ENCODE measurements at places on chromosomes 5 and 9.

DNA sequence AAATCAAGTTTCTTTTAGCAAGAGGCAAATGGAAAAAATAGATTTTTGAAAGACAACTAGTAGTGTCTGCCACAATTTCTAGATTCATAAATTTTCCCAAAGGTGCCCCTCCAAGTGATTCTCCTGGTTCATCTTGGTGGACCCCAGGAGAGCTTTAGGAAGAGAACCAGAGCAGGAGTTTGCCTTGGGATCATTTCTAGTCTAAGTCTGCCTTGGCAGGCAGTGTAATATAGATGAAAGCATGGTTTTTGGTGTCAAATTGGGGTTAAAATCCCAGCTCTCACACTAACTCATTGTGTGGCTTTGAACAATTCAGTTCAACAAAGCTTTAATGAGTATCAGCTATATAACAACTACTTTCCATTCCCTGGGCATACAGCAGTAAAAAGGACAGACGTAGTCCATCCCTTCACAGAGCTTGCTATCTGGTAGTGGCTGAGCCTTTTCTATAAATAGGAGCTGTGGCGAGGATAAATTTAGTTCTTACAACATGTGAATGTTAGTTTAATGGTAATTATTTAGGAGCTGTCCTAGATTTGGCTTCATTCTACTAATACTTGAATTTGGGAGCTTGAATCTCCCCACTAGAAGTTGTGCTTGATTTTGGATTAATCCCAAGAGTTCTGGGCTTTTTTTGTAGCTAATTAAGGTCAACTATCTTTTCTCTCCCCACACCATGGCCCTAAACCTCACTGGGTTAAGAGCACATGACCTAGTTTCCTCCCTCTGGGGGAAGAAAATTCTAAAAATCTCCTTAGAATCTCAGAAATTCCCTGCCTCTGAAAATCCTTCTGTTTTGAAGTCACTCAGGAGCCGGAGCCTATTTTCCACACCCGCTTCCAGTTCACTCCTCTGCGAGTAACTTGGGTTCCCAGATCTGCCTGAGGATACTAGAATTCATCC is 197.8 kb downstream of the PCSK1 start:
- DNase-seq = no peak

- DNase-seq = no peak
Observed at GRCh38 chr9:33414268-33414667, 11.9 kb upstream of the AQP7 start.

DNA sequence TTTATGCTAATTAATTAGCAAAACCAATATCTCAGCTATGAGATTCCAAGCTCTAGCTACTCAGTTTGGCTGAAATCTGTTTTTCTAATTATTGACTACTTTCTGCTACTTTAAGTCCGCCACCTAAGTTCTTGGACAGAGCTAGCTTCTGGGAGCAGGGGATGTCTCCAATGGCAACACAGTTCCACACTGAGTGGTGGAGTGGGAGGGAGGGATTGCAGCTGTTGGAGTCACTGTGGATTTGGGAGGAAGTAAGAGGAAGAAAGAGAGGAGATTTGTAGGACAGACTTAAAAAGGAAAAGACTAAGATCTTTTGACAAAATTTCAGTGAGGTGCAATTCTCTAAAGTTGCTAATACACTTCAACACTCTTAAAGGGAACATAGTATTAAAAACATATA is 450.8 kb downstream of the NFIB start:
- no peak for DNase-seq

GRCh38 chr5:171055875-171056454 is 194.1 kb downstream of the RANBP17 start:
- no peak for DNase-seq

DNA sequence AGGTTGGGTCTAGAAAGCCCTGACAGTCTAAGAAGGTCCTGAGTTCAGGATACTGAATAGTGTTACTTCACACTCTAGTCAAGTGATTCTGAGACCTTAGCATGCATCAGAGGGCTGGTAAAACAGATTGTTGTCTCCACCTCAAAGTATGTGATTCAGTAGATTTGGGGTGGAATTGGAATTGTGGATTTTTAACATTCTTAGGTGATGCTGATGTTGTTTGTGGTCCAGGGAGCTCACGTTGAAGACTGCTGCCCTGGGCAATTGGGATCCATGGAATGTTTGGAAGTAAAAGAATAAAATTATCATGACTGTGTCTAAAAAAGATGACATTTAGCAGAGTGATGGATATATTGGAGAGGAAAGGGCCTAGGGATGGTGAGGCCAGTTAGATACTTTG is 75.6 kb downstream of the VCAN start:
- no peak for DNase-seq

DNA sequence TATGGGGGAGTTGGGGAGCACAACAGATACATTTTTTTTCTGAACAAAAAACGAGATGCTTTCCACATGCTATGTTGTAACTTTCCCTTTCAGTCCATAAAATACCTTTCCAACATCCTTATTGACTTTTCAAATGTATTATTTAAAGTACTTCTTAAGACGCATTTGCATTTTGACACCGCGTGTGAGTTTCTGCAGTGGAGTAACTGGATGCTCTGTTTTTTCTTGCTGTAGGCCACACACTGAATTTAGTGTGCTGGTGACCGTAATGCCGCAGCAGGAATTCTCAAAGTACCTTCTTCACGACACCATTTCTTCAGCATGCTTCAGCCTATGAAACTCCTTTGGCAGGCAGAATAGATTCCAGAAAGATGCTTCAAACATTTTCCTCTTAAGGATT is 14.3 kb upstream of the EPB41L4B start:
- no peak for DNase-seq

- DNase-seq = peak; percentile 63
Observed at GRCh38 chr5:82225525-82226172, 52.5 kb downstream of the RPS23 start.

- DNase-seq = no peak
Observed at GRCh38 chr5:148962761-148963324, 100.0 kb downstream of the SH3TC2 start.

- DNase-seq = no peak
Observed at GRCh38 chr5:95771892-95772291, 40.8 kb downstream of the RHOBTB3 start.

GRCh38 chr9:119667163-119667562 is 297.9 kb upstream of the BRINP1 start:
- no peak for DNase-seq

GRCh38 chr5:22460189-22460588 is 393.0 kb downstream of the CDH12 start:
- DNase-seq = no peak

DNA sequence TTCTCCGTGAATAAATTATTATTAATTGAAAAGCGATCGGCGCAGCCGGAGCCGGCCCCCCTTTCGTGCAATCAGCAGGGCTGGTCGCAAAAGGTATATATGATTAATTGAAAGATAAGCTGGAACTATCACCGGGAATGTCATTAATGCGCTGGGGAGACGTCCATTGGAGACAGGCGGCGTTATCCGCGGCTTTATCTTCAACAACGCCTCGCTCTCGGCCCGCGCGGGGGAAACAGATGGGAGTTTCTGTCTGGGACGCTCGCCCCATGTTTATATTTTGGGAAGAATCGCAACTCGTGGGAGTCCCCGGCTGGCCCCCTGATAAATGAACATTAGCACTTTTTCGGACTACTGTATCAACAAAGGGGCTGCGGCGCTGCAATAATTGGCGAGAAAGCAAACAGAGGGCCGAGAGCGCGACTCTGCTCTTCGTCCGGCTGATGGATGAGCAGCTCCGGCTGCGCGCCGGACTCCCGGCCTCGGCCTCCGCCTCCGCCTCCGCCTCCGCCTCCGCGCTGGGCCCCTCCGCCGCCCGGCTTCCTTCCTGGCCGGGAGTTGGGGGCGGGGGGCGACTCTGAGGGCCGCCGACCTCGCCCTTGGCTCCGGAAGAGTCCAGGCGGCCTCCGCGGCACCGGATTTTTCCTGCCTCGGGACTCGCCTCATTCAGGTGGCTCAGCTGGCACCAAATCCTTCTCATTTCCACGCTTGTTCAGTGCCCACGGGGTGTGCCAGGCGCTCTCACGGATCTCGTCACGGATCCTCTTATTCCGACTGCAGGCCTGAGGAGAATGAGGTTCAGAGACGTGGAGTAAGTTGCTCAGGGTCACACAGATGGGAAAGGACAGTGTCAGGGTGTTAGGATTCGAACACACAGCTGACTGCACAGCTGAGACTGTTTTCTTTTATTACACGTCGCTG is 3.6 kb upstream of the NKX2-5 start:
- DNase-seq = no peak

- DNase-seq = no peak
Observed at GRCh38 chr9:70028287-70028686, 15.4 kb upstream of the MAMDC2 start.

GRCh38 chr9:7461791-7462190 is 337.8 kb downstream of the DMAC1 start:
- DNase-seq = no peak

DNA sequence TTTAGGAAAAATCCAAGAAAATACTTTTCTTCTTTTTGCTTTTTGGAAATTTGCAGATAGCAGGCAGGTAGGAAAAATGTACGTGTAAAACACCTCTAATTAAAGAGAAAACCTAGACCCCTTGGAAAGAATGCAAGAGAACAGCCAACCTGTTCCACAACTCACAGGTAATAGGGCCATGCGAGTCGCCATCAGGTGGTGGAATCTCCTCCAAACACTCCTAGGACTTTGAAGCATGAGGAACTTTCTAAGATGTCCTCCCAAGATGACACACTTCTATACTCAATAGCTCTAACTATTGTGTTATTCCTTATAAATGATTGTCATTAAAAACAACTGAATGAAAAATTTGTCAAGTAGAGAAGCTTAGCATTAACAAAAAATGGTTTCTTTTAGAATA is 174.0 kb downstream of the TMC1 start:
- no peak for DNase-seq

DNA sequence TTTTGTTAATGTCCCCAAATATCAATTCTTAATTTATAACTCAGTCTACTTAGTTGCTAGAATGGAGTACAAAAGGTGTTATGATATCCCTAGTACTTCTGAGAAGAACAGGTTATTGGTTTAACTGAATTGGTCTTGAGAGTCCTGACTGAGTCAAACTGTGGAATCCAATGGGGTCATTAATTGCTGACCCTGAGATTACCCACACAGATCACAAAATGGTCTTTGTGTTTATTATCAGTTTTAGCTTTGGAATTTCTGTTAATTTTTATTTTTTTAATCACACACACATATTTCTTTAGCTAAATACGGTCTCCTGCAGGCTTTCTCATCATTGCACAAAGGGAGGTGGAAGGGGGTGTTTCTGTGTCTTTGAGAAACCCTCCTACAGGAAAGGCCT is 301.6 kb downstream of the EBF1 start:
- DNase-seq = no peak

GRCh38 chr5:67160985-67161384 is 35.6 kb downstream of the CD180 start:
- peak; percentile 24 for DNase-seq

DNA sequence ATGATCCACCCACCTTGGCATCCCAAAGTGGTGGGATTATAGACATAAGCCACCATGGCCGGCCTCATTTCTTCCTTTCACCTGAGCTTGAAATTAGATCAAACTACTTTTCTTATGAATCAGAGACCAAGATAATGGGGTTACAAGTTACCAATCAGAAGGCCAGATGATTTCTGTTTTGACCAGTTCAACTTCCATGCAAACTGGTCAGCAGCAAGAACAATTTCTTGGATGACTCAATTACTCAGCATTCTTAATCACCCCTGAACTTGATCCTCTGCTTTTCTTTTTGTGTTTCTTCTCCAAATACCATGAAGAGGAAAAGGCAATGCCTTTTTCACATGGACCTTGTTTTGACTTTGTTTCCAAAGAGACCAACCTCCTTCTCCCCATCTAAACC is 10.0 kb upstream of the PLIN2 start:
- DNase-seq = no peak

- no peak for DNase-seq
Observed at GRCh38 chr5:103424026-103424425, 138.6 kb downstream of the NUDT12 start.

GRCh38 chr5:125376059-125376641 is 629.7 kb upstream of the ZNF608 start:
- DNase-seq = no peak

DNA sequence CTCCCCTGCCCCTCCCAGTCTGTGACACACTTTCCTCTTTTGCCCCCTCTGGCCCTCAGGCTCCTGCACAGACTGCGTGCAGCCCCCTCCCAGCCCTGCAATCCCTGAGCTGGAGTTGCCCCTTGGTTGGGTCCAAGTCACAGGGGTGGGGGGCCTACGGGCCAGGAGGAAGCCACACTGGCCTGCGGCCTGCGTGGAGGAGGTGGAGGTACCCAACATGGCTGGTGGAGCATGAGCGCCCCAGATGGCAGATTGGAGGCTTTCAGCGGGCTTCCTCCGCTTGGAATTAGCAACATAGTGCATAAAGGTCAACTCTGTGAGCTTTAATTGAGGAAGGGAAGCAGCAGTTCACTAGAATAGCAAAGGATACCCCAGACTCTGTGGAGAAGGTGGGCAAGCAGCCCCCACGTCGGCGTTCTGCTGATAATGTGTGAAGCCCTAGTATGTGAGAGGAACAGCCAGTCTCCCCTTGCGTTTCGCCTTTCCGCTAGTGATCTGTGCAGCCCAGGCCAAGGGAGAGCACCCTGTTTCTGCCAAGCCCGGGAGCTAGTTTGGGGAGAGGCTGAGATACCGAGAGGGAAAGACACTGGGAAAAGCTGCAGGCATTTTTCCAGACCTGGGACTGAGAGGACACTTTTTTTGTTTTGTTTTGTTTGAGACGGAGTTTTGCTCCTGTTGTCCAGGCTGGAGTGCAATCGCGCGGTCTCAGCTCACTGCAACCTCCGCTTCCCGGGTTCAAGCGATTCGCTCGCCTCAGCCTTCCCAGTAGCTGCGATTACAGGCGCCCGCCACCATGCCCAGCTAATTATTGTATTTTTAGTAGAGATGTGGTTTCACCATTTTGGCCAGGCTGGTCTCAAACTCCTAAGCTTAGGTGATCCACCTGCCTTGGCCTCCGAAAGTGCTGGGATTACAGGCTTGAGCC is 35.3 kb upstream of the MACIR start:
- DNase-seq = no peak

Measured in Panc1 (cell line).